Spinal cord (tissue), 10 donors: ENCODE measurements at places on chromosomes 12 and 14. TPM values are rescaled to one million over a fixed set of nuclear protein-coding genes. Genes with fewer than 3 reads are reported as not detected.

Gene RNASE9
- not detected for polyA plus RNA-seq

Gene PPP2R5E
- polyA plus RNA-seq, result 47.5 TPM

Gene KRT71
- polyA plus RNA-seq, result 0.33 TPM

Gene CIDEB
- polyA plus RNA-seq, result 7.8 TPM

Gene FLRT2
- polyA plus RNA-seq, result 68.8 TPM

Gene DLK1
- polyA plus RNA-seq, result 8.5 TPM

Gene ASIC1
- polyA plus RNA-seq, result 148 TPM

Gene IFNG
- not detected for polyA plus RNA-seq

Gene TAS2R9
- polyA plus RNA-seq, result not detected

Gene GPR137C
- 27.9 TPM for polyA plus RNA-seq
